GM23248 (cell line): ENCODE measurements at places on chromosomes 7 and 10. TPM values are rescaled to one million over a fixed set of nuclear protein-coding genes. Genes with fewer than 3 reads are reported as not detected.
A peak's percentile ranks its signal among the peaks of the same experiment; 100 is the strongest.

DNA sequence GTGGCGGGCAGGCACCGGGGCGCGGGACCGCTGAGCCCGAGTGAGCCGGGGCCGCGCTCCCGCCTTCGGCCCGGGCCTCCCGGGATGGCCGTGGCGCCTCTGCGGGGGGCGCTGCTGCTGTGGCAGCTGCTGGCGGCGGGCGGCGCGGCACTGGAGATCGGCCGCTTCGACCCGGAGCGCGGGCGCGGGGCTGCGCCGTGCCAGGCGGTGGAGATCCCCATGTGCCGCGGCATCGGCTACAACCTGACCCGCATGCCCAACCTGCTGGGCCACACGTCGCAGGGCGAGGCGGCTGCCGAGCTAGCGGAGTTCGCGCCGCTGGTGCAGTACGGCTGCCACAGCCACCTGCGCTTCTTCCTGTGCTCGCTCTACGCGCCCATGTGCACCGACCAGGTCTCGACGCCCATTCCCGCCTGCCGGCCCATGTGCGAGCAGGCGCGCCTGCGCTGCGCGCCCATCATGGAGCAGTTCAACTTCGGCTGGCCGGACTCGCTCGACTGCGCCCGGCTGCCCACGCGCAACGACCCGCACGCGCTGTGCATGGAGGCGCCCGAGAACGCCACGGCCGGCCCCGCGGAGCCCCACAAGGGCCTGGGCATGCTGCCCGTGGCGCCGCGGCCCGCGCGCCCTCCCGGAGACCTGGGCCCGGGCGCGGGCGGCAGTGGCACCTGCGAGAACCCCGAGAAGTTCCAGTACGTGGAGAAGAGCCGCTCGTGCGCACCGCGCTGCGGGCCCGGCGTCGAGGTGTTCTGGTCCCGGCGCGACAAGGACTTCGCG lies 534 bp downstream of the FZD9 start:
- no peak for DNase-seq

DNA sequence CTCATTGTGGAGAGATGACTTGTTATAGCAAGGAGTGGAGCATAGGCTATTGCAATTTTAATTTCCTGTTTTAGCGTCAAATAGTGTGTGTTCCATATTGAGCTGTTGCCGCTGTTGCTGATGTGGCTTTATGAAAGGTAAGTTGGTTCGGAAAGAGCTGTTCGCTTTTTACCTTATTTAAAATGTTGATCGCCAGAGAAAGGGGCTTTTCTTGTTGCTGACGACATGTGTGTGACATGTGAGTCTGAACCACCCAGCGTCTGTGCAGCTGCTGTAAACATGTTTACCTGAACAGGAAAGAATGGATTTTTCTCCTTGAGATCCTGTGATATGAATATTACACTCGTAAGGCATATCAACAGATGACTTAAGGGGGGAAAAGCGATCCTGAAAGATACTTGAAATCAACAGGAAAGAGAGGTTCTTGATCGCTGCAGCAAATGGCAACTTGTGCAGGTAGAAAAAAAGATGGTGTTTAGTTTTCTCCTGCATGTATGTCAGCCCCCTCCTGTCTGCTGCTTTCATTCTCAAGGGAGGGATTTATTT lies 2.5 kb downstream of the ZEB1 start:
- DNase-seq, result peak; percentile 47

DNA sequence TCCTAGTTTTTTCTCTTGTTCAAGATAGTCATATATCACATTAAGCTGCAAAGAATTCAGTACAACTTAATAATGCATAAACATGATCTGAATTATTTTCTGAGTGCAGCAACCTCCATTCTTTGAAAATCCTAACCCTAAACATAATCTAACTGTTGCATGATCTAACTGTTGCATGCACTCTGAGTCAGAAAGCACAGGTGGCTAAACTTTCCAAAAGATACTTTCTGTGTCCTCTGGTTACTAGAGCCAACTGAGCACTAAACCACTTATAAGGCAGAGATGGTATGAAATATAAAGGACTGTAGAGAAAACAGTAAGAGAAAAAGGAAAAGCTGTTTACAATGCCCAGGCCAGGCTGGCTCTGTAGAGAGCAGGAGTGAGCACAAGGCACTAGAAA lies 23.0 kb upstream of the FAM133B start:
- peak; percentile 35 for DNase-seq

Gene DGKB
- 0.65 and 9.9 TPM in 2 replicates for total RNA-seq

DNA sequence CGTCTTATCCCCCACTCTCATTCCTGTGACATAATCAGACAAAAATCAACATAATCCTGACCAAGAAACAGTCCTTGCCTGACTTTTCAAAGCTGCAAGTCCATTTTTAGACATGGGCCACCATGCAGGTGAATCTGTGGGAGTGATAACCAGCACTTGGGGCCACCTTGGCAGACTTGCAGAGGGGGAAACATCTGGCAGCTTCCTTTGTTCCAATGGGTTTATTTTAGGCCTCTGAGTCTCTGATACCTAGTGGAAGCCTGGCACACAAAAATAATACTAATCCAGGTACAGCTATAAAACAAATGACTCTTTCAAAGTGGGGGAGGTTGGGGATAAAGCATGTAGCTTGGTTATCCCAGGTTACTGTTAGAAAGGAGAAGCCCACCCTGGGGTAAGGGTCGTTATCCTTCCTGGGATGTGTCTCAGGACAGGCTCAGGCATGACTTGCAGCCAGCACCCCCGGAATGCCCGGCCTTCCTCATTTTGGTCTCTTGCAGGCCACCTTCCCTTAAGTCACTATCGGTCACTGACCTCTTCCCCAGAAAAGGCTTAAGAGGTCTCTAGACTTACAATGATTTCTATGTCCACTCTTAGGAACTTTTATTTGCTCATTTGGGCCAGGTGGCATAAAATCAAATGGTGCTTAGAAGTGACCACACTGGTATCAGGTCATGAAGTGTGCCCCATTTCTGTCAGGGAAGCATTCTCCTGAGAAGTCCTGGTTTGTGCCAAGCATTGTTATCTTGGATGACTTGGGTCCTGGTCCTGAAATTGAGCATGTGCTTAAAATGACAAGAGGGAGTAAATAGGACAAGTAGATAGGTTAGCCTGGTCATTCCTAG lies 37.6 kb downstream of the EEPD1 start:
- DNase-seq, result no peak

DNA sequence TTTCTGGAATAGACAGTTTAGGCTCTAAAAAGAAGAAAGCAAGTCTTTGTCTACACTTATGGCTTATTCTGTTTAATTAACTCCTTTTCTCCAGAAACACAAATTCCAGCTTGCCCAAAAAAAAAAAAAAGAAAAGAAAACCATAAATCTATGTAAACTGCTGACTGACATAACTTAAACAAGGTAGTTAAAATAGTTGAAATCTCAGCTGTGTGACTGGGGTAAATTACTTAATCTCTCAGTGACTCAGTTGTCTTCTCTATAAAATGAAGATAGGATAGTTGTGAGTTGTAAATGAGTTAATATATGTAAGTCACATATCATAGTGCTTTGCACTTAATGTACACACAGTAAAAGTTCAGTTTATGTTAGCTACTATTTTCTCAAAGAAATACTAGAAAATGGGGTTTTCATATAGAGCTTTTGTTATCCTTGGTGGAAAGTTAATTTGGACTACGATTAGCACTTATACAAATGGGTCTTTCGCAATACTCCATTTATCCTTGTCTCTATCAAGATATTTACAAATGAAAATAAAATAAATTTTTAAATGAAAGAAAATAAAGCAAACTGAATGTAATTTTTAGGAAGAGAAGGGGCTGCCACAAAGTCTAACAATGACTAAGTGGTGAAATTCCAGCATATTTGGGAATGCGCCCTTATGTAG lies 200.9 kb downstream of the MBL2 start:
- DNase-seq, result no peak

Gene PRLHR
- total RNA-seq, result not detected in 2 replicates

Gene ETV1
- 13.7 and 14.5 TPM in 2 replicates for total RNA-seq

DNA sequence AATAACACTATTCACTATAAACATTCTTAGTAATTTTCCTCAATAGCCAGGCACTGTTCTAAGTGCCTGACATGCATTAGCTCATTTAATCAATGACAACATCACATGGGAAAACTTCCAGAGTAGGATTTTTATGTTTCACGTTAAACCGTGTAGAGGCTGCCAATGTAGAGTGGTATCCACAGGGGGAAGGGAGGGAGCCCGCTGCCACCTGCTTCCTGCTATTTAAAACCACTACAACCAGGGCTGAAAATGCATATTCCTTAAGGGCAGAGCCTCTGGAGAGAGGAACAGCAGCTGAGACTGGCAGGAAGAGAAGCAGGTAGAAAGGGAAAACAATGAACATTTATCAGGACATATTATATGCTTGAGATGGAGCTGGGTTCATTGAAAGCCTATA lies 684.3 kb upstream of the AUTS2 start:
- no peak for DNase-seq

- DNase-seq, result no peak
These were observed 305.5 kb upstream of the NRG3 start for GRCh38 chr10:81569488-81569887.

Gene PTN
- total RNA-seq, result 8.1 and 8.3 TPM in 2 replicates

Gene LRRC4
- 0.32 and 0.51 TPM in 2 replicates for total RNA-seq

DNA sequence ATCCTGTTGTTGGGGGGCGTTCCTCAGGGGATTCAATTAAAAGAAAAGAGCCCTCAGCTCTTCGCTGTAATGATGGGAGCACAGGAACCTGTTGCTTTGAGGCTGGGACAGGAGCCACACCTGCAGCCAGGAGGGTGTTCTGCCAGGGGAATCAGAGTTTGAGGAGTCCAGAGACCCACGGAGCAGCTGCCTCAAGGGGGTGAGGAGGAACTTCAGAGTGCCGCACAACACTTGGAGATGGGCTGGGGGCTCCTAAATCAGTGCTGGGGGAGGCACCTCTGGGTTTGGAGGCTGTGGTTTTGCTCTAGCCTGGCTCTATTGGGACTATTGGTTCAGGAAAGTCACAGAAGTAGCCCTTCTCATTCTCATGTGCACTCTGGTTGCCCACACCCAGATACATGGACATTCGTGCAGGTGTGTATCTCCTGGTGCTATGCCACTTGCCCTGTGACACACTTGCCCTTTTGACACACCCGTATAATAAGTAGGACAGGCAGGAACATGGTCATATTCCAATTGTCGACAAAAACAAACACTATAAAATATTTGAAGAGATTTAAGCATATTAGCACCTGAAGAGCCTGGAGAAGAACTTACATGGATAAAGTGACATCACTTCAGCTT lies 98.1 kb downstream of the PTPN20 start:
- no peak for DNase-seq

- DNase-seq, result peak; percentile 97
These were observed 10.5 kb downstream of the TMEM273 start for GRCh38 chr10:49177391-49178355.

GRCh38 chr7:95095259-95095965 lies 188.0 kb downstream of the PPP1R9A start:
- no peak for DNase-seq

GRCh38 chr10:104336821-104337467 lies 1.3 kb downstream of the ITPRIP start:
- DNase-seq, result peak; percentile 65

Gene PLAC9
- 8.8 and 19.6 TPM in 2 replicates for total RNA-seq

- no peak for DNase-seq
These were observed 98.1 kb downstream of the MYOF start for GRCh38 chr10:93384006-93384405.

DNA sequence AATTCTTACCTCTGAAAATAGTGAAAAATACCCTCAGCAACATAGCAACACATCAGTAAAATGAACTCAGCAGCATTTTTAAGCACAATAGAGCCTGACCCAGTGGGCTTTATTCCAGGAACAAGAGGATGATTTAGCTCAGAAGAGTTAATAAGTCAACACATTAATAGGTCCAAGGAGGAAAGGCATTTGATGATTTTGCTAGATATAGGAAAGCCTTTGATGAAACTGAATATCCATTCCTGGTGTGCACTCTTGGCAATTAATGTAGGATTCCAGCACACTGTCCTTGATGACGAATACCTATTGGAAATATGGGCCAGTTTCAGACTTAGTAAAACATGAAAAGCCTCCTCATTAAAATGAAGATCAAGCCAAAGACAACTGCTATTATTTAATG lies 42.5 kb downstream of the RASGEF1A start:
- no peak for DNase-seq

DNA sequence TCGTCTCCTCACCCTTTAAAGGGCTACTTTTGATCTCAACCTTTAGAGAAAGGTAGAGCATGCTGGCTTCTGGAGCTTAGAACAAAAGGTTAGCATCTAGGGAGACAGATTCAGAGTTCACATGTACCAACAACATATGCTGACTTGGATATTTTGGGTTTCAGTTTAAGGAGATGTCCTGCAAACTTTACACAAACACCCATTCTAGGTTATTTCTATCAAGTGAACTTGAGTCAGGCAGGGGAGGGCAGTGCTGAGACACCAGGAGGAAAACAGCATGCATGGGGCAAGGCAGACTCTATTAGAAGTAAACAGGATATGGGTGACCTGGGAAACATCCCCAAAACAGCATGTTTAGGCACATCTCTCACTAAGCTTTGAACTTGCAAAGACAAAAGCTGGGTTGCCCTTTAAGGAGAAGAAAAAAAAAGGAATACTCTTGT lies 43.8 kb downstream of the ARL4A start:
- peak; percentile 38 for DNase-seq

Gene HOXA13
- total RNA-seq, result 0.13 and 0.43 TPM in 2 replicates

GRCh38 chr10:10589540-10590303 lies 427.9 kb upstream of the CELF2 start:
- DNase-seq, result peak; percentile 95

- DNase-seq, result no peak
These were observed 25.6 kb upstream of the CD36 start for GRCh38 chr7:80612880-80613279.

- DNase-seq, result no peak
These were observed 17.6 kb upstream of the SNX13 start for GRCh38 chr7:17957871-17958270.

Gene TET1
- 1.3 and 2.1 TPM in 2 replicates for total RNA-seq

DNA sequence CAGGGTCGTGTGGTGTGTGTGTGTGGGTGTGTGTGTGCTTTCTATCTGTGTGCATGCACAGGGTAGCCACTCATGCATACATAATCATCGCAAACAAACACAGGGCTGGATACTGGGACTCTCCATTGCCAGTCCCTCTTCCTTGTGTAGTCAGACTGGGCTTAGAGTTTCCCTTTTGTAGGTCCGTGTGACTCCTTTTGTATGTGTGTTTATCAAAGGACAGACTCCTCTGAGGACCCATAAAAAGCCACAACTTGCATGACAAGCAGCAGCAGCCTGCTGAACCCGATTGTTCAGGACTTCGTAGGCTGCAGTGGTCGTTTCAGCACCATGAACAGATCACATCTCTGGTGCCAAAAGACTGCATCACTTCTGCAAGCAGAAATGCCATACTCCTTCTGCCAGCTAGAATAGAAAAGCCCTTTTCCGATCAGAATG lies 895 bp downstream of the VSTM2A start:
- DNase-seq, result peak; percentile 42

Gene CALCR
- total RNA-seq, result not detected in 2 replicates

GRCh38 chr10:105288026-105288425 lies 646.9 kb downstream of the SORCS3 start:
- no peak for DNase-seq

- peak; percentile 38 for DNase-seq
These were observed 628 bp downstream of the PARP12 start for GRCh38 chr7:140062118-140062527.

DNA sequence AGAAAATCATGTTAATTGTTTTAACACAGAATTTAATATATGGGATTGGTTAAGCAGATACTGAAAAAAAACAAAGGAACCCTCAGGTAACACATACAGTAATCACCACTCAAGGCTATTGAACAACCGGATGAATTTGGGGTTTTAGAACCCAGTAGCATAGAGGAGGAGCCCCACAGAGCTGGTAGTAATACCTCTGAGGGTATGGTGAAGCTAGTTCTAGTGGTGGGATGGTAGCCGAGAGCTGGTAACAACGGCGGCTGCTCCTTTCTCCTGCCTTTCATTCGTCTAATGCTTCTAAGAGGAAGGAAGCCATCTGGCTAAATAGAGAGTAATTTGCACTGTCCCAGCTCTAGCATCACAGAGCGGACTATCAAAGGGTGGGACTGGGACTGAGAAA lies 52.2 kb downstream of the WAC start:
- DNase-seq, result no peak
